ENCODE measurements at places on chromosomes 4 and X.

GRCh38 chrX:53089224-53089842, 4.6 kb upstream of the KANTR start:
- H3K36me3 ChIP-seq = peaks cover 8% of the 10 kb centered on the region
- H3K4me3 ChIP-seq = peak overlapping the region; percentile 34
- no peaks in the 10 kb centered on the region for H3K27me3 ChIP-seq
- H3K27ac ChIP-seq = peak overlapping the region; percentile 53
- H3K4me1 ChIP-seq = no peaks in the 10 kb centered on the region

DNA sequence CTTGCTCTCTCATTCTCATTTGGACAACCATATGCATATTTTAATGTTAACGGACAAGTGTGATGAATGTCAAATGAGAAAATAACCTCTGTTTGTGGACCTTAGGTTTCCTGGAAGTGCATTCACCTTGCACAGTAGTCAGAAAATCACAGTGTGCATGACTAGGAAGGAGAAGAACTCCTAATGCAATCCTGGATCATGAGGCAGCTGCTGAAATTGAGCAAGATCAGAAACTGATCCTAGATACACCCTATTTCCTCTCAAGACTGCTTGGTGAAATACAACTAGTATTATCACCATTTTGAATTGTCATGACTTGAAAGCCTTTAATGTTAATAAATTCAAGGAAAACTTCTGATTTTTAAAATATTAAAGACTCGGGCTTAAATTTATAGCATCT, 1148.9 kb downstream of the STIM2 start:
- H3K36me3 ChIP-seq = no peaks in the 10 kb centered on the region
- H3K27me3 ChIP-seq = no peaks in the 10 kb centered on the region
- H3K27ac ChIP-seq = no peak overlapping the region
- no peak for DNase-seq
- no peaks in the 10 kb centered on the region for H3K4me1 ChIP-seq
- H3K4me3 ChIP-seq = no peak overlapping the region

DNA sequence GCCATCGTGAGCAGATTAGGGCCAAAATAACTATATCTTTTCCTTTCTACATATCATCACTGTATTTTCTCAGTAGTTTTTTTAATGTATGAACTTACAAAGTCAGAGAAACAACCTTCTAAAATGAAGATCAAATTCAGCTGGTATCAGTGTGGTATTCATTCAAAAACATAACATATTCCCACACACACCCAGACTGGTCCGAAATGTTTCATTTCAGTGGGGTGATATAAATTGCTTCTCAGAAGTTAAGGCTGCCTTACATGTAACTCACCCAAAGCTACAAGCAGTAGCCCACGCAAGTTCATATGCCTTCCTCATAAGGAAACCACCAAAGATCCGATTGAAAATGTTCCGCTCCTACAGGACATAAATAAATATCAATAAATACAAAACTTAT, 37.8 kb downstream of the ACOT9 start:
- no peaks in the 10 kb centered on the region for H3K4me1 ChIP-seq
- DNase-seq = no peak
- H3K4me3 ChIP-seq = no peak overlapping the region
- H3K36me3 ChIP-seq = no peaks in the 10 kb centered on the region
- H3K27ac ChIP-seq = no peak overlapping the region

DNA sequence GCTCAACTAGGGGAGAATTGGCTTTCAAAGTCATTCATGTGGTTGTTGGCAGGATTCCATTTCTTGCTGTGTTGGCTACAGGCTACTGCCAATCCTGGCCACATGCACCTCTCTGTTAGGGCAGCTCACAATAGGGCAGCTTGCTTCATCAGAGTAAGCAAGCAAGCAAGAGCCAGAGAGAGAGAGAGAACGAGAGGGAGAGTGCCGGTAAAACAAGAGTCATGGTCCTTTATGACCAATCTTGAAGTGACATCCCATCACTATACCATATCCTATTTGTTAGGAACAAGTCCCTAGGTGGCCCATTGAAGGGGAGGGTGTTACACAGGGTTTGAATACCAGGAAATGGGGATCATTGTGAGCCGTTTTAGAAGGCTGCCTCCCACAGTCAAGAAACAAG, 33.0 kb upstream of the TLR2 start:
- H3K4me1 ChIP-seq = no peaks in the 10 kb centered on the region
- H3K4me3 ChIP-seq = no peak overlapping the region
- no peaks in the 10 kb centered on the region for H3K27me3 ChIP-seq
- no peaks in the 10 kb centered on the region for H3K36me3 ChIP-seq

GRCh38 chr4:98937986-98938720, 9.2 kb upstream of the EIF4E start:
- no peak overlapping the region for H3K4me3 ChIP-seq
- DNase-seq = peak; percentile 23
- H3K4me1 ChIP-seq = peaks cover 2% of the 10 kb centered on the region
- no peaks in the 10 kb centered on the region for H3K36me3 ChIP-seq
- H3K27ac ChIP-seq = no peak overlapping the region

GRCh38 chr4:107640878-107641277, 79.2 kb downstream of the PAPSS1 start:
- H3K27ac ChIP-seq = no peak overlapping the region
- peaks cover 2% of the 10 kb centered on the region for H3K36me3 ChIP-seq
- H3K4me1 ChIP-seq = no peaks in the 10 kb centered on the region

DNA sequence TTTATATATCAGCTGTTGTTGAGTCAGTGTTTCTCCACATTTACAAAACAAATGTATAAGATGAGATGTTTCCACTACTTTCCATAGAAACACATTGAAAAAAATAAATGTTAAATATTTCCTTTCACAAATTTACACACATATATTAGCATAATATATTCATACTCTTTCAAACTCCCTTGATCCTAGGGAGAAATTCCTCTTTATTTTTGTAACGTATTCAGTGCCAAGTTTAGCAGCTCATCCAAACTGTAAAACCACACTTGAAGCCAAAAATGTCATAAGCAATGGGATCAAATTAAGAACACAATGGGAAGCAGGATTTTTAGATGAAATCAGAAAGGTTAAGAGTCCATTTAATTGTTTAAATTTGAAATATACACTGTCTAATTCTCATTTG, 381.1 kb upstream of the MAD2L1 start:
- no peaks in the 10 kb centered on the region for H3K27me3 ChIP-seq
- no peaks in the 10 kb centered on the region for H3K36me3 ChIP-seq
- no peak for DNase-seq
- H3K27ac ChIP-seq = no peak overlapping the region
- no peak overlapping the region for H3K4me3 ChIP-seq
- no peaks in the 10 kb centered on the region for H3K4me1 ChIP-seq

DNA sequence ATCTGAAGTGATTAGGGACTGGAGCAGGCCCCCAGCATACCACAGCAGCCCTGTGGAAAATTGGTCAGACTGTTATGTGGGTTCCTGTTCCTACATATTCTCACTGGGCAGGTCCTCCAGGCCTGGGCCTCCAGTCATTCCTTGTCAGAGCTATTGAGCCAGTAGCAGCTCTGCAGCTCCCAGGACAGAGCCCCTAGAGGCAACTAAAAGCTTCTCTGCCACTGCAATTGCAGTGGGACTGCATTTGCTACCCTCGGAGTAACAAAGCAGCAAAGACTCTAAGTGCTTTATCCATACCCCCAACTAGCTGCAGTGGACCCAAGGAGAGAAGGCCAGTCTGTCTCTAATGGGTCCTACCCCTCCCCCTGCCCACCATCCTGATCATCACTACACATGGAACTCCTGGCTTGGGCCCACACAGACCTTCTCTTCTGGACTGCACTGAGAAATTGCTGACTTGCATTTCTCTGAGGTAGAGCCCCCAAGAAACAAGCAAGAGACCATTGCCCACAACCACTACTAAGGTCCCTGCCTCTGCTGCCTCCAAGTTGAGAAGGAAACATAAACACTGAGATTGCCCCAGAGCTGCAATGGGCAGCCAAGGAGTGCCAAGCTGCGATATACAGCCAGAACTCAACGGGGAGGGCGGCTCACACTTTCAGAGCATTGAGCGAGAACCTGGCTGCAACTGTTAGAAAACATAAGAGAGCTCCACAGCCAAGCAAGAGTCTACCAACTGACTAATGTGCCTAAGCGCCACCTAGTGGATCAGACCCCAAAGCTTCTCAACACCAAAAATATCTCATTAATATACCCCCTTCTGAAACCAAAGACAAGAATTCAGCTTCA, 738.7 kb upstream of the NDST4 start:
- no peak for DNase-seq
- H3K27me3 ChIP-seq = no peaks in the 10 kb centered on the region
- no peaks in the 10 kb centered on the region for H3K36me3 ChIP-seq
- H3K4me1 ChIP-seq = no peaks in the 10 kb centered on the region
- H3K27ac ChIP-seq = no peak overlapping the region

- H3K4me1 ChIP-seq = peaks cover 3% of the 10 kb centered on the region
- H3K27ac ChIP-seq = peak overlapping the region; percentile 89
- H3K4me3 ChIP-seq = peak overlapping the region; percentile 64
- peak; percentile 73 for DNase-seq
- no peaks in the 10 kb centered on the region for H3K27me3 ChIP-seq
- H3K36me3 ChIP-seq = no peaks in the 10 kb centered on the region
Measured at GRCh38 chr4:108651014-108651791, 804 bp downstream of the OSTC start.

- H3K4me1 ChIP-seq = no peaks in the 10 kb centered on the region
- no peaks in the 10 kb centered on the region for H3K36me3 ChIP-seq
- H3K27me3 ChIP-seq = no peaks in the 10 kb centered on the region
- H3K27ac ChIP-seq = no peak overlapping the region
Measured at GRCh38 chr4:7416745-7417432, 17.8 kb downstream of the PSAPL1 start.

DNA sequence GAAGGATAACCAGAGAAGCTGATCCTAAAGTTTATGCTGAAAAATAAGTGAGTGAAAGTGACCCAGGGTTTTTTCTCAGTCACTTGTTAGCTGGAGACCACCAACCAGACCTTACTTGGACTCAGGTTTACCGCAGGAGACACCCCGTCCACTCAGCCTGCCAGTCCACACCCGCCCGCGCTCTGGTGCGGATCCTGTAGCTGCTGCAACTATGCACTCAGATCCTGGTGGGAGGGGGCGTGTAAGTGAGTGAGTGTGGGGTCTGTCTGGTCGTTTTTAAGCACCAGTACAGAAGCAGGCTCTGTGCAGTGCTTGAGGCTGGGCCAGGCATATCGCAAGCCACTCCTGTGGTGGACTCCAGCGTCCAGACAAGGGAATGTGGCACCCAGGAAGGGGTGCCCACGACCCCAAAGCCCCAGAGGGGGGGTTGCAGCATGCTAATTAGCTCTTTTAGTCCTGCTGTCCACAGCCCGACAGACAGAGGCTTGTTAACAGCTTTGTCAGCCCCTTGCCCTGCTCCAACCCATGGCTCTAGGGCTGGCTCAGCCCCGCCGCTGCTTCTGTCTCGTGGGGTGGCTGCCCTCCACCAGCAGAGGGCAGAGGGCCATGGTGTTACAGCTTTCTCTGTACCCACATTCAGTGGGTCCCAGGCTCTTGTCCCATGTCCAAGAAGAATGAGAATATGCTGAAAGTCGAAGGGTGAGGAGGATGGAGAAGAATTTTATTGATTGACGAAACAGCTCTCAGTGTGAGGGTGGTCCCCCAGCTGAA, 40.4 kb upstream of the PPP1R2C start:
- H3K27me3 ChIP-seq = no peaks in the 10 kb centered on the region
- no peak overlapping the region for H3K27ac ChIP-seq
- H3K4me3 ChIP-seq = no peak overlapping the region
- H3K4me1 ChIP-seq = no peaks in the 10 kb centered on the region
- H3K36me3 ChIP-seq = no peaks in the 10 kb centered on the region
- DNase-seq = no peak

DNA sequence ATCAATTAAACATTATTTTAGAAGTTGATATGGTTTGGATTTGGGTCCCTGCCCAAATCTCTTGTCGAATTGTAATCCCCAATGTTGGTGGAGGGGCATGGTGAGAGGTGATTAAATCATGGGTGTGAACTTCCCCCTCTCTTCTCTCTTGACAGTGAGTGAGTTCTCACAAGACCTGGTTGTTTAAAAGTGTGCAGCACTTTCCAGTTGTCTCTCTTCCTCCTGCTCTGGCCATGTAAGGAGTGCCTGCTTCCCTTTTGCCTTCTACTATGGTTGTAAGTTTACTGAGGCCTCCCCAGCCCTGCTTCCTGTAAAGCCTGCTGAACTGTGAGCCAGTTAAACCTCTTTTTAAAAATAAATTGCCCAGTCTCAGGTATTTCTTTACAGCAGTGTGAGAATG, 141.4 kb downstream of the GALNTL6 start:
- H3K4me3 ChIP-seq = no peak overlapping the region
- no peaks in the 10 kb centered on the region for H3K27me3 ChIP-seq
- no peak overlapping the region for H3K27ac ChIP-seq
- H3K4me1 ChIP-seq = no peaks in the 10 kb centered on the region
- no peaks in the 10 kb centered on the region for H3K36me3 ChIP-seq
- DNase-seq = no peak

- no peak overlapping the region for H3K4me3 ChIP-seq
- no peak overlapping the region for H3K27ac ChIP-seq
- no peak for DNase-seq
- H3K27me3 ChIP-seq = no peaks in the 10 kb centered on the region
- no peaks in the 10 kb centered on the region for H3K4me1 ChIP-seq
Measured at GRCh38 chr4:143254491-143255226, 69.9 kb downstream of the USP38 start.

GRCh38 chrX:143429131-143429530, 88.1 kb downstream of the SPANXN3 start:
- no peak overlapping the region for H3K27ac ChIP-seq
- no peaks in the 10 kb centered on the region for H3K36me3 ChIP-seq
- no peak overlapping the region for H3K4me3 ChIP-seq
- H3K27me3 ChIP-seq = no peaks in the 10 kb centered on the region
- no peaks in the 10 kb centered on the region for H3K4me1 ChIP-seq

DNA sequence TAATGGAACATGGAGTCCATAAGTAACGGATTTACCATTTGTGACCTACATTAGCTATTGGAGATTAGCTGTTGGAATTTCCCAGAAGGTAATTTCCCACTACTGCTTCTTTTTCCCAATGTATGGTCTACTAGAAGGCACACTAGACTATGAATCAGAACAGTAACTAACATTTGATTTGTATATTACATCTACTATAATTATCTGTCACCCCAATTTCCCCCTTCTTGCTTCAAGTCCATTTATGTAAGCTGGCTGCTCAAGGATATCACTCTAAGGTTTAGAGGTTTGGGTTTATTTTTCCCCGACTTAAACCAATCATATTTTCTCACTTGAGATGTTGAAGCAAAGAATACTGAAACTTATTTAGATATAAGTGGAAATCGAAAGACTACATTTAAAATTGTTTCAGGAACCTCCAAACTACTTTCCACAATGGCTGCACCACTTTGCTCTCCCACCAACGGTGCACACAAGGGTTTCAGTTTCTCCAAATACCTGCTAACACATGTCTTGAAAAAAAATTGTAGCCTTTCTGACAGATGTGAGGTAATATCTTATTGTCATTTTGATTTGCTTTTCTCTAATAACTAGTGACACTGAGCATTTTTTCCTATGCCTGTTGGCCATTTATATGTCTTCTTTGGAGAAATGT, 33.3 kb upstream of the H2AZ1 start:
- no peak for DNase-seq
- H3K36me3 ChIP-seq = no peaks in the 10 kb centered on the region
- H3K4me1 ChIP-seq = peaks cover 4% of the 10 kb centered on the region
- no peaks in the 10 kb centered on the region for H3K27me3 ChIP-seq
- no peak overlapping the region for H3K27ac ChIP-seq
